Astrocyte of the hippocampus (primary cell): ENCODE measurements at places on chromosomes 5 and 9.

GRCh38 chr9:5786370-5787127 is 46.4 kb downstream of the ERMP1 start:
- peak; percentile 39 for DNase-seq

DNA sequence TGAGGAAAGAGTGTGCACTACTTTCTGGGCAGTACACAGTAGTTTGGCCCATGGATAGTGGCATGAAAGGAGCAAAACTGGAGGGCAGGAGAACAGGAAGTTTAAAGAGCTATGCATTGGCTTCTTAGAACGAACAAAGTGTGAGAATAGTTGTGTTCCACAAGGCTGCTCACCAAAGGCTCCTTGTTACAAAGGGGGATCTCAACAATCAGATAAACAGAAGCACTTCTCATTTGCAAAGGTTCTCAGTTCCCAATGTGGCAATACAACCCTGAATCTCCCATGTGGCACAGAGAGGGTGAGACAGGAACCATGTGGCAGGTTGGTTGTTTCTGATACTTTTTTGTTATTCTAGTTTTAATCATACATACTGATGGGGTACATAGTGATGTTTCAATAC is 158.4 kb downstream of the CARTPT start:
- DNase-seq = no peak

- no peak for DNase-seq
Measured at GRCh38 chr5:38648703-38649291, 92.4 kb upstream of the LIFR start.

GRCh38 chr5:120552638-120553037 is 88.5 kb downstream of the PRR16 start:
- peak; percentile 50 for DNase-seq

GRCh38 chr9:114478459-114478858 is 26.8 kb downstream of the WHRN start:
- DNase-seq = no peak

GRCh38 chr5:98468188-98468869 is 305.1 kb upstream of the RGMB start:
- peak; percentile 57 for DNase-seq
